ENCODE measurements at places on chromosomes 12 and 14.

DNA sequence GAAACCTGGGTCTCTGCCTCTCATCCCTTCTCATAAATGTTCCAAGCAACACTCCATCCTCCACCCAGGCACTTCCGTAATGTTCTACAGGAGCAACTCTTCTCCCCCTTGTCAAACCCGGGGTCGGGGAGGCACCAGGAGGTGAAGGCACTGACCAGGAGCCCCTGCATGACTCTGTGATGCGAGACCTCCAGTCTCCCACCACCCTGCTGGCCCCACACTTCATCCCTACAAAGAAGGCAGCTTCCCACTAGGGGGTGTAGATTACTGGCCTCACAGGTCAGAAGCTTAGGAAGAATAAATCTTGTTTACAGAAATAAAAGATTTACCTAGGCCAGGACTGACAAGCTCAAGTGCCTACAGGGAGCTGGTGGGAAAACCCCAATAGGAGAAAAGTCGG is 47.2 kb downstream of the ERH start:
- no peak for DNase-seq

GRCh38 chr12:58364389-58365086 is 423.2 kb downstream of the ATP23 start:
- DNase-seq, result no peak

GRCh38 chr12:4240981-4241380 is 32.6 kb upstream of the CCND2 start:
- DNase-seq, result no peak

DNA sequence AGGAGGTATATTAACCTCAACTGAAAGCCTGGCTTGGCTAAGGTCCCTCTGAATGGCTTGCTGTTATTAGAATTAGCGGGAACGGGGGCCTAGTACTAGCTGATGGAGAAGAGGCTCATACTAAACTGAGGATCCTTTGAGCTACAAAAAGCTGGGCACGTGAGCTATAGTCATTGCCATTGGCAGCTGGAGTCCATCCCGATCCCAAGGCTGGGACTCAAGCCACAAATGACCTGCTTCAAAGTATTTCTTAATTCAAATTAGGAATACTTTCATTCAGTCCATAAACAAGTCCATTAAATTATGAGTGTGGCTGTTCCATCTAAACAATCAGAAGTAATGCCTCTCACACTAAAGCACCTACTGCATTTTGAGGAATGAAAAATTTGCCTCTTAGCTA is 114.5 kb downstream of the DACT1 start:
- no peak for DNase-seq

- DNase-seq, result no peak
Observed at GRCh38 chr12:27534765-27535161, 10.8 kb downstream of the PPFIBP1 start.

DNA sequence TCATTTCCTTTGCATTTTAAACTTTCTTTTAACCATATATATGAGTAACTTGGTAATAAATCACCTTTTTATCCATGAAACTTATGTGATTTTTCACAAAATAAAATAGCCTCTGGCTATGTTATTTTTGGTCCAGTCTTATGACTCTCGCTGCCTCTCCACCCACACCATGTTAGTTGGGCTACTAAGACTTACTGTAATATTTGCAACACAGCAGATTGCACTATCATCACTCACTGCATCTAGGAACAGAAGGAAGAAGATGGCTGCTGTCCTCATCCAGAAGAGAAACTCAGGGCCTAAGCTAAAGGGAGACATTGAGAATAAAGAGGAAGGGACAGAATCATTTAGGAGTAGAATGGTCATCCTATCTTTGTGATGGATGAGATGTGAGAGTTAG is 12.6 kb upstream of the B4GALNT3 start:
- DNase-seq, result no peak

DNA sequence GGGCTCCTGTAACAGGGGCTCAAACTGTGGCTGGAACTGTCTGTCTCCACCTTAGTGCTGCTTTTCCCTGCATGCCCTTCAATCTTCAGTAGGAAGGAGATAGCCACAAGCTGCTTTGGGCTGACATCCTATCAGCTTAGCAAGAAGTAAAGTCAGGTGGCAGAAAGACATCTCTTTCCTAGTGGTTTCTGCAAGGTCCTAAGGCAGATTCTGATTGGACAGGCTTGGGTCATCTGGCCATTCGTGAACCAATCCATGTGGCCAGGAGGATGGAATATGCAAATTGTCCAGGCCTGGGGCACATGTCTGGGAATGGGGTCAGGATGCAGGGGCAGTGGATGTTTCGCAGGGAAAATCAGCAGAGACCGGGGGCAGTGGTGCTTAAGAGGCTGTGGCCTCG is 5.2 kb downstream of the RITA1 start:
- DNase-seq, result no peak

Measured in 8988T (cell line).